ENCODE measurements at places on chromosomes 2 and 18. TPM values are rescaled to one million over a fixed set of nuclear protein-coding genes. Genes with fewer than 3 reads are reported as not detected.

The TBR1 gene
- not detected for polyA plus RNA-seq

The ADRA2B gene
- 5.3 TPM for polyA plus RNA-seq

The CLEC4F gene
- polyA plus RNA-seq, result 0.08 TPM

The TYMS gene
- polyA plus RNA-seq, result 122 TPM

The RAB17 gene
- polyA plus RNA-seq, result 11.6 TPM

The ST8SIA5 gene
- polyA plus RNA-seq, result 0.93 TPM

The LRRC30 gene
- 0.56 TPM for polyA plus RNA-seq

The C1GALT1C1L gene
- polyA plus RNA-seq, result 2.6 TPM

The HADHA gene
- polyA plus RNA-seq, result 207 TPM

The CPLX4 gene
- polyA plus RNA-seq, result 0.14 TPM

The CD8B2 gene
- 0.29 TPM for polyA plus RNA-seq

The EPB41L5 gene
- polyA plus RNA-seq, result 100 TPM

The CD302 gene
- polyA plus RNA-seq, result 16.2 TPM

DNA sequence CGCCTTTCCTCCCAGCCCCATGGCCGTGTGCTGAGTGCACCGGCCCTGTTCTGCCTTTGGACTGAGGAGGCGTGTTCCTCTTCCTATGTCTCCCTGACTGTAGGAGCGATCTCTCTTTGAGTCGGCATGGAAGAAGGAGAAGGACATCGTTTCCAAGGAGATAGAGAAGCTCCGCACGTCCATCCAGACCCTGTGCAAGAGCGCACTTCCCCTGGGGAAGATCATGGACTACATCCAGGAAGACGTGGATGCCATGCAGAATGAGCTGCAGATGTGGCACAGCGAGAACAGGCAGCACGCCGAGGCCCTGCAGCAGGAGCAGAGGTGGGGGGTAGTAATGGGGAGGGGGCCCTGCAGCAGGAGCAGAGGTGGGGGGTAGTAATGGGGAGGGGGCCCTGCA, 29.4 kb upstream of the ASB1 start:
- DNase-seq, result no peak

GRCh38 chr2:191145769-191146471, 4.9 kb downstream of the STAT4 start:
- DNase-seq, result no peak

DNA sequence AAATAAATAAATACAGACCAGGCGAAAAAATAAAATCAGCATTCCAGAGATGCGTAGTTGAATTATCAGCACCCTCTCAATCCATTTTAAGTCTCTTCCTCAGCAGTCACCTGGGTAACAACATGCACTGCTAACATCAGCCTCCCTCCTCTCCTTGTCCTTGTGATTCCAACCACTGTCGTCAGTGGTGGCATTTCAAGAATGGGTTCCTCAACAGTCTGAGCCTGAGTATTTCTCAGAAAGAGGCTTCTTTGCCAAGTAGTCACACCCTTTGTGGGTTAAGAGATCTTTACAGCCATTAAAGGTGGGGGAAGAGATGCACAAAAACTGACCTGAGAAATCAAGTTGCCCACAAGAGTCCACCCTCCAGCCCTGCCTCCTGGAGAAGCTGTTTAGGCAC, 39.0 kb downstream of the NOL10 start:
- no peak for DNase-seq

DNA sequence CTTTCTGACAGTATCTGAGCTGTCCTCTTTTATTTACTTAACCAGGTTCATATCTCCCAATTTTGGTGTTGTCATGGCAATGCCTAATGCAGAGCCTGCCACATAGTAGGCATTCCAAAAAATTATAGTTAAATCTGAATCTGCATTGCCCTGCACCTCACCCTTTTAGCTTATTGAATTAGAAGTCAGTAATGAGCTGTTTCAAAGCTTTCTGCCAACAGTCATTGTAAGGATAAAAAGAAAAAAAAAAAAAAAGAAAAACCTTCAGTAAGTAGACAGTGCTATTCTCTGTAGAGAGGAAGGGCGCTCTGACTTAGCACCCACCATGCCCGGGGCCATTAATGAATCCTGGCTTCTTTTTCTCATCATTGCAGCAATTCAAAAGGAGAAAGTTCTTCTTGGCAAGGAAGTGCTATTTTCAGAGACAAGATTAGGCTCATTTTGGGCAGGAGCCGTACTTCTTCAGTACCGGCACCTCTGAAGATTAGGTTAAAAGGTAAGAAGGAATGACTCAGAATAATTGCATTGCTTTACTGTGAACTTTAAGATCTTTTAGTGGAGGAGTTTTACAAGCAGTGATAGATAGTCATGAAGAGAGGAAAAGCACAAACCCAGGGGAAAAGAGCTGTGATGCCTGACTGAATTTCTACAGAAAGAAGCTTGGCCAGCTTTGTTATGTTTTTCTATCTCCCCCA, 2041.2 kb upstream of the PIK3C3 start:
- no peak for DNase-seq

DNA sequence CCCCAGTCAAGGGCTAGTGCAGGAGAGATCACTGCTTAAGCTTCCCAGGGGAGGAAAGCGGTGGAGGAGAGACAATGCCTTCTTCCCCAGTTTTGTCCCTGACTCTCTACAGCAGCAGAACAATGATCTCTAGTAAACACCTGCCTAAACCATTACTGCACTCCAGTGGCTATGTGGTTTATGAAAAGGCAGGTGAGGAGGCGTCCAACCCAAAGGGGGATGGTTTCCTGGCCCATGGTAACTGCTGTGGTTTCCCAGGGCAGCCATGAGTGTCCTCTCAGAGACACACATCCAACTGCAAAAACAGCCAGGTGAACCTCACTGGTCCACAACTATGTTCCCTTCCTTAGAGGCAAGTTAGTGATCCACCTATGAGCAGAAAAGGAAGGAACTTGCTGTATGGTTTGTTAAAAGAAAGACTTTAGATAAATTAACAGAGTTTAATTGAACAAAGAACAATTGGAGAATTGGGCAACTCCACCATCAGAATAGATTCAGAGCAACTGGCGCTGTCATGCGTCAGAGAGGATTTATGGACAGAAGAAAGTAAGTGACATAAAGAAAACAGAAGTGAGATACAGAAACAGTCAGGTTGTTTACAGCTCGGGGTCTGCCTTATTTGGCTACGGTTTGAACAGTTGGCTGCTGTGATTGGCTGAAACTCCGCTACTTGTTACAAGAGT, 4.8 kb upstream of the TTC39C start:
- no peak for DNase-seq

- DNase-seq, result no peak
Observed at GRCh38 chr2:109128048-109128615, 873 bp upstream of the SH3RF3 start.

DNA sequence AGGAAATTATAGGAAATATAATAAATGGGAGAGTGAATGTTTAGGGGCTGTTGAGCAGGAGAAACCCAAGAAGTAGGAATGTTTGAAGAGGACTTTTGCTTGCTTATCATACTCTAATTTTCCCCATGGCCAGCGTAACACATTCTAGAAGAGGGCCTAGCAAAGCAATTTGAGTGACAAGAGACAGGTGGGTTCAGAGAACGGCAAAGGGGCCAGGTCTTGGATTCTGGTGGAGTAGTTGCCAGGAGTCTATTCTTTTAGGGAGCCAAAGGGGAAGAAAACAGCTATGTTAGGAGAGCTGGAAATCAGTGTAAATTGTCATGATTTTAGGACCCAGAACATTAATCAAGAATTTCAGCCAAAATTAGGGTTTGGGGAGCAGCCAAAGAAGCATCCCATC, 96.5 kb downstream of the COL5A2 start:
- DNase-seq, result no peak

DNA sequence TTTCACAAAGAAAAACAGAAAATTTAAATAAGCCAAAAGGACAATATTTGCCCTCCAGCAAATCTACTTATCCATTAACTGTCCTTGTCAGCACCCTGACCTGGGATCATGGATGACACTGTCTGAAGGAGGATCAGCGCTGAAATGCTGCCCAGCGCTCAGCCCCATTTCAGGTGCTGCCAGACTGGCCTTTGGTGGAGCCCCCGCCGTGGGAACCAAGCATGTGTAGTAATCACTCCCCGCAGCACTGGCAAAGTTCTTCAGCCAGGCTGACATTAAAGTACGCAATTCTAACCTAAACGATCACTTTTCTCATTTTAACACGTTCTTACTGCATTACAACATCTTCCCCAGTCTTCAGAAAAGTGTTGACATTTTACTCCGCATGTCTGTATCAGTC, 108.6 kb upstream of the GPC1 start:
- DNase-seq, result no peak

DNA sequence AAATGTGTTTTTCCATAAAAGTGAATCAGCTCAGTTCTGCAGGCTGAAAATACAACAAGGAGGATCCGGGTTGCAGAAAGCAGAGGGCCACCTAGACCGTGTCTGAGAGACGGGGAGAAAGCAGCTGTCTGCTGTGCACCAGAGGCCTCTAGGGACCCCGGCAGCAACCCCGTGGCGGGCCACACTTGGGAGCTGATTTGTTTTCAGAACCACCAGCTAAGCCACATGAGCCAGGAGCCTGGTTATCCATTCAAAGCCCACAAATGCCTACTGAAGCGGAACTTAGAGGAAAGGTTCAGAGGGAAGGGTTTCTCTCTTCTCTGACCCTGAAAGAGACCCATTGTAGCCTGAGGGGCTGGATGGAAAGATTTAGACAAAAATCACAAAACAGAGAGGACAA, 28.4 kb upstream of the ID2 start:
- no peak for DNase-seq

GRCh38 chr2:168593713-168594112, 137.6 kb downstream of the CERS6 start:
- DNase-seq, result no peak

DNA sequence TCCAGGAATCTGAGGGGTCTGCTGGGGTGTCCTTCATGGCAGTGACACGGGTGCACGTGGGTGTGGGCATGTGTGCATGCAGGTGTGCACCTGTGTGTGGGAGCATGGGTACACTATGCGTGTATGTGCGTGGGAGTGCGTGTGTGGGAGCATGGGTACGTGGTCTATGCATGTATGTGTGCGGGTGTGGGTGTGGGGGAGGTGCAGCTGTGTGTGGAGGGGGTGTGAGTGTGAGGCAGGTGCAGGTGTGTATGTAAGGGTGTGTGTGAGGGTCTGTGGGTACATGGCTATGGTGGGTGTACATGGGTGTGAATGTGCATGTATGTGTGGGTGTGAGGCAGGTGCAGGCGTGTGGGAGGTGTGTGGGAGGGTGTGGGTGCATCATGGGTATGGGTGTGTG, 36.3 kb downstream of the EIPR1 start:
- DNase-seq, result no peak

GRCh38 chr2:48120112-48120511, 213.8 kb upstream of the FBXO11 start:
- no peak for DNase-seq

DNA sequence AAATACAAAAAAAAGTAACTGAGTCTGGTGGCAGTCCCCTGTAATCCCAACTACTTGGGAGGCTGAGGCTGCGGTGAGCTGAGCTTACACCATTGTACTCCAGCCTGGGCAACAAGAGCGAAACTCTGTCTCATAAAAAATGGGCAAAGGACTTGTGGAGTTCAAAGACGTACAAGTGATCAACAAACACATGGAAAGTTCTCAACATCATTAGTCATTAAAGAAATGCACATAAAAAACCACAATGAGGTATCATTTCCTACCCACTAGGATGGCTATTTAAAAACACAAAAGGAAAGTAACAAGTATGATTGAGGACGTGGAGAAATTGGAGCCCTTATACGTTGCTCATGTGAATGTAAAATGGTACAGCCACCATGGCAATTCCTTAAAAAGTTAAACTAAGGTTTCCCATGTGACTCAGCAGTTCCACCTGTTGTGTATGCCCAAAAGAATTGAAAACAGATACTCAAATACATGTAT, 52.3 kb downstream of the RAB10 start:
- no peak for DNase-seq

DNA sequence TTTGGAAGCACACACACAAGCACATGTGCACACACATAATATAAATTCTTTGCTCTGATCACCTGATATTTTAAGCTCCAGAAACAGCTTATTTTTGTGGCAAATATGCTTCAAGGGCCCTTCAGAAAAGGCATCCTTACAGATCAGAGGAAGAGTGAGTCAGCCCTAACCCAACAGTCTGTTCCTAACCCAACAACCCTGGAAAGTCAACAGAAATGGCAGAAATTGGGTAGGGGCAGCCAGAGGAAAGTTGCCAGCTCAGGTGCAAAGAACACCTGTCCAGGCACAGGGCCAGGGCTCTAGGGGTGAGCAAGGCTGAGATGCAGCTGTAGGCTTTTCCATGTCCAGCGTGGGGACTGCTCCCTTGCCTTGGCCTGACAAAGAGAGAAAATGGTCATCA, 6.4 kb upstream of the NCKAP5 start:
- no peak for DNase-seq

DNA sequence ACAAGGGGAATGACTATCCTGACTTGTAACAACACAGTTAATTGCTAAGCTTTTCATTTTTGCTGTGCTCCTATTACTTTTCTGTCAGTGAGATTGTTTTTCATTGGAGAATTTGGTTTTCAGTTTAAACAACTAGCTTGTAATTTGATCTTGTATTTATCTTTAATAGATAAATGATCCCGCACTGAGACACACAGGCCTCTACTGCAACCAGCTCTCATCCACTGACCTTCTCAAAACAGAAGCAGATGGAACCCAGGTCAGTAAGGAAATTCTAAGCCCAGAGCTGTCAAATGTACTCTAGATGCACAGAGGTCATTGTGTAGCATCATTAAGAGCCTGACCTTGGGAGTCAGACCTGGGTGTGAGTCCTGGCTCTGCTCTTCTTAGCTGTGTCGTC, 30.7 kb downstream of the PTRHD1 start:
- no peak for DNase-seq

DNA sequence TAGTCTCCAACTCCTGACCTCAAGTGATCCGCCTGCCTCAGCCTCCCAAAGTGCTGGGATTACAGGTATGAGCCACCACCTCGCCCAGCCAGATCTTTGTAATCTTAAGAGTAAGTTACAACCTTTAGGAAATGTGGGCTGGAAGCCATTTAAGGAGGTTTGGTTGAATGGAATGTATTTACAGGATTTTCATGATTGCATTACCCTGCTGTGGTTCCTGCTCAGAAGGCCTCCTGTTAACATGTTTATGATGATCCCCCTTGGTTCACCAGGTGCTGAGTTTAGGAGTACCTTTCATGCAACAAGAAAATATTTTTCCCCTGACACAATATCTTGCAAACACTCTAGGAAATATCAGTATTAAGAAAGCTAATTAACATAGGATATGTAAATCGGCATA, 187.4 kb upstream of the SH3BP4 start:
- DNase-seq, result no peak

DNA sequence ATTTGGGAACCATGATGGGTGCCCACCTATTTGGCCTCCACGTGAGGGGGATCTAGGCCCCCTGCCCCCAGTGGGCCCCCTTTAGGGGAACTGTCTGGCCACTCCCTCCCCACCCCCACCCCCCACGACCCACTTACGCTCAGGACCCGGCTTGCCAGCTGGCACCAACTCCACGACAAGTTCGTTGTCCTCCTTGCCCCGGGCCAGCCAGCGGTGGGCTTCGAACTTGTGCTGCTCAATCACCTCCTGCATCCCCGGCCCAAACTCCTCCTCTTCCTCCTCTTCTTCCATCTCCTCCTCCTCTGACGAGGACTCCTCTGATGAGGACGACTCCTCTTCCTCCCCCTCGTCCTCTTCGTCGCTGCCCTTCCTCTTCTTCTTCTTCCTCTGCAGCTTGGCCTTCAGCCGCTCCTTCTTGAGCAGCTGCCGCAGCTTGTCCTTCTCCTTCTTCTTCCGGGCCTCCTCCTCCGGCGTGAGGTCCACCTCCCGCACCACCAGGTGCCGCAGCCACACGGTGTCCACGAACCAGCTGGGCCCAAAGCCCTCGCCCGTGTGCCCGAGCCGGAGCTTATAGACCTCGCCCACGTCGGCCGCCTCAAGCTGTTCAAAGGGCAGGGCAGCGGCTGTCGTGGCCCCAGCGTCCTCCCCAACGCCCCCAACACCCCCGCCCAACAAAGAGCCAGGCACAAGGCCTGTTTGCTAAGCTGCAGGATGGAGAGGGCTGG, 96.9 kb downstream of the LOXHD1 start:
- DNase-seq, result no peak
